Smooth muscle cell of the brain vasculature (primary cell): ENCODE measurements at places on chromosomes 3 and 15.

GRCh38 chr15:43082509-43082908, 23.3 kb downstream of the UBR1 start:
- DNase-seq, result no peak

DNA sequence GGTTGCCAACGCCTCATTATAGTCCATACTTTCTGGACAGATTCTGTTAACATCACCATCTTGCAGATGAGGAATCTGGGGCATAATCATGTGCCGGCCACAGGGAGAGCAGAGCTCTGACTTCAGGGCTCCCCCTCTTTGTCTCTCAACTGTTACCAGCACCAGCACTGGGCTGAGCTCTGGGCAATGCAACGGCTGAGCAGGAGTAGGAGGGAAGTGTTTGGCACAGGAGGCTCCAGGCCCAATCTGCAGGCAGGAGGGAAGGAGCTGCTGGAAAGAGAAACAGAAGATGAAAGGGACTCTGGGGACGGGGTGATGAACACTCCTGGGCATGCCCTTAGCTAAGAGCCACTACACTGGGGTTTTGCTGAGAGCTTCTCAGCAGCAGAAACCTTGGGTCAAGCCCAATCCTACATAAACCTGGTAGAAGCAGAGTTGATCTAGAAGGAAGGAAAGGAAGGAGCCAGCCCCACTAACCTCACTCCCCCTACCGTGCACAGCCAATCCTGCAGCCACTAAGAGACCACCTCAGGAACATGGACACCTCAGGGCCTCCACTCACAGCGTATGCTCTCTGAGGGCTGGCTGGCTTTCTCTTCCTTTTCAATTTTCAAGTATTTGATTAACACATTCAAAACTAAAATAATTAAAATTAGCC, 73.1 kb upstream of the SPATA12 start:
- DNase-seq, result no peak

DNA sequence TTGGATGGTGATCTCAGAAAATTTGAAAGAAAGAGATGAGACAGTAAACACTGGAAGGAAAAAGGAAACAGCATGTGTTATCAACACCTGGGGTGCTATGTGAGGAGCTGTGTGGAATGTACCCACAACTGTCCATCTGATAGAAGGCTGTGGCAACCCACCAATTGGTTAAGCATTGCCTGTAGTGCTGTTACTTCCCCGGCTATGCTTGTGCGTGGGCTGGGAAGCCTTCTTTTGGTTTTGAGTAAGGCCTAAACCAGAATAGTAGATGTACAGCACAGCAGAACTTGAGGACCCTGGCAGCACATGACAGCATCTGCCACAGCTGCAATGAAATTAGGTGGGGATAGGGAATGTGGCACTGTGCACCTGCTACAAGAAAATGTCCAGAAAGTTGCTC, 184.5 kb downstream of the FHIT start:
- no peak for DNase-seq

DNA sequence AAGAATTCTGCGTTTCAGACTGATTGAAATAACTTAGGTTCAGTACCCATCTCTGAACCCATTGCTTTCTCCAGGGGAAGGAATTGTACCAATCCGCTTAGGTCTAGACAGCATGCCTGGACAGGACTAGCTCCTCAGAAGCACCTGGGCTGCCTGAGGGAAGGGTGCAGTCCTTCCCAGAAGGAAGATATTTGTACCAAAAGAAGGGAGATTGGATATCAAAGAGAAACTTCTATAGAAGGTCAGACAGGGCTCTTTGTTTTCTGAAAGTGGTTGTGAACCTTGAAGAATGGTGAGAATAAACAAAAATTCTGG, 133.8 kb upstream of the LRTM1 start:
- DNase-seq, result no peak

GRCh38 chr3:10601151-10601856, 95.9 kb upstream of the ATP2B2 start:
- DNase-seq, result peak; percentile 9
